ENCODE measurements at places on chromosomes 2 and 18.

DNA sequence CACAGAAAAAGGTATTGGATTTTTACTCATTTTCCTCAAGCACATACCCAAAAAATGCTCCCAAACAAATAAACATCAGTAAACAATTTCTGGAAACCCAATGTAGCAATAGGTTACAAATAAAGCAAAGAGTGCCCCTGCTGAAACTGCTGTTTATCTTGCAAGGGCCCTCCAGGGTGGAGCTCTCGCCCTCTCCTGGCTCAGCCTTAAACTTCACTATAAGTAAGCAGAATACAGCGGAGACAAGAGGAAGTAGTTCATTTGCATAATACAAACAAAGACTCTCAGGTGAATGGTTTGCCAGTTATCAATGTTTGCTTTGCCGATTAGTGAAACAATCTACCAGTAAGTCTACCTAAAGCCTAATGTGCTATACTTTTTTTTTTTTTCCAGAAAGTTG, 437.6 kb downstream of the DLGAP1 start:
- DNase-seq: no peak

DNA sequence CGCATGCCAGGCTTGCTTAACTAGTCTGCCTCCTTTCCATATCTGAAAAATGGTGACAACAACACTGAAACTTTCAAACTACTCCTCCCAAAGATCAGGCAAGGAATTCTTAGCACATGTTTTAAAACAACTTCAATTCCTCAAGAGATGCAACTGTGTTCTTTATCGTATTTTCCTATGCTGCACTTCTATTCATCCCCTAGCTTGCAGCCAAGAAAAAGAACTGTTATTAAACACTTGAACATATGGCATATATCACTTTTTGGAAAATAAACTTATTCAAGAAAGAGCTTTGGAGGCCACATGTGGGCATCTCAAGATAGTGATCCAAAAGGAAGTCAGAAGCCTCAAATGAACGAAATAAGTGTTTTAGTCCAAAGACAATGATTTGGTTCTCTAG, 75.6 kb upstream of the STAM2 start:
- no peak for DNase-seq

- no peak for DNase-seq
Measured at GRCh38 chr18:69349912-69350597, 50.6 kb upstream of the DOK6 start.

GRCh38 chr2:59787095-59787494, 766.4 kb downstream of the BCL11A start:
- no peak for DNase-seq

DNA sequence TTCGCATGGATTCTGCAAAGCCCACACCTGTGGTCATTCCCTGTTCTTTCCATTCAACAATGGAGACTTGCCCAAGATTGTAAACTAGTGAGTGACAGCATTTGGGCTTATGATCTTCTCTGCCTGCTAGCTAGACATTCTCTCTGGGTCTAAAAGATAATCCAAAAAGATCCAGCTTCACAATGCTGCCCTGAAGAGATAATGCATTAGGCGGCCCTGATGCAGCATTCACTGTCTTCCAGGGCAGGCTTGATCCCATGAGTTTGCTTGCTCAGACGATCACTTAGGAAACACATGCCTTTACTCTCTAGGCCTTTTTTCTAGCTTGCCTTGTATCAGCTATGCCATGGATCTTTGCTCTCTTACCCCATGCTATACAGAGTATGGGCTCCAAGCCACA, 196.1 kb downstream of the SETBP1 start:
- no peak for DNase-seq

DNA sequence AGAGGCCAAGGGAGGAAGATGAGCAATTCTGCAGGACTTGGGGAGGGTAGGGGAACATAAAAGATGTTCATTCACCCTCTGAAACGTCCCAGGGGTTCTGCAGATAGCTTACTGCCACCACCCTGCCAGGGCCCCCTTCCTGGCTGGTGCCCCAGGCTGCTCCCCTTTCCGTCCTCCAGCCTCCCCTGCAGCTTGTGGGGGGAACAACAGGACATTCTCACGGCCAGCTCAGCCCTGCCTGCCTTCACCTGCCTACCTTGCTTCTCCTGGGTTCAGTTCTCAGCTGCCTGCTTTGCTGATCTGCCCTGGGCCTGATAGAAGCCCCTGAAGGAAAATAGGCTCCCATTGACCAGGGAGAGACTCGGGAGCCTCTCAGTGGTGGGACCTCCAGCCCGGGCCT, 251.1 kb downstream of the CELF4 start:
- DNase-seq: no peak

DNA sequence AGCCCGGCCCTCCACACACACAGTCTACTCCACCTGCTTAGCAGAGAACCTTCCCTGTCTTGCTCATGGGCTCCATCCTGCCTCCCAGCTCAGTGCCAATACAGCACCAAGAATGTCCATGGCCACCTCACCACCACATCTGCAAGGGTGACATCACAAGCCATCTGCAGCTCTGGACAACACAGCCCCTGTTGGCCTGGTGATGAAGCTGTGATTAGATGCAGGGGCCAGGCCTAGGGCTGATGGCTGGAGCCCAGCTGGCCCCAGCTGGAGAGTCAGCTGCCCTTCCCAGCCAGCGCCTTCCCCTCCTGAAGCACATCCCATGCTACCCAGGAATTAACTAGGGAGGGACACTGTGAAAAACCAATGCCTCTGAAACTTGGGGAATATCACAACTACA, 91.1 kb downstream of the TTC32 start:
- DNase-seq: no peak

- no peak for DNase-seq
Measured at GRCh38 chr2:227411320-227411989, 23.7 kb upstream of the SCYGR1 start.

- no peak for DNase-seq
Measured at GRCh38 chr2:69743847-69744264, 1.9 kb downstream of the ANXA4 start.

- DNase-seq: no peak
Measured at GRCh38 chr18:3107740-3108151, 94.8 kb upstream of the LPIN2 start.

DNA sequence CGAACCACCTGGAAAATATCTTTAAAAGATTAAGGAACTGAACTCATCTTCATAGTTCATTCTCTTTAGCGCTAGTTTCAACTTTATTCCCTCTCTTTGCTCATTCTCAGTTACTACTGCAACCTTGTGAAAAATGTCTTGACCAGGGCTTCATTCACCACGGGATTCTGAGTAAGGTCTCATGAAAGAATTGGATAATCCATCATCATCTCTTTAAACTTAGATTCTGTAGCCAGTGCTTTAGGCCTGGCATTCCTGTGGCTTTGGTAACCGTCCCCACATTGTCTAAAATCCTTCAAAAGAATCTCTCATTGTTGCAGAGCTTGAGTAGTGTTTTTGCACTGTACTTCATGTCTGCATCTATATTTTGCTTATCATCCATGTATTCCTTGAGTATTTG, 229.5 kb downstream of the ETAA1 start:
- DNase-seq: no peak

DNA sequence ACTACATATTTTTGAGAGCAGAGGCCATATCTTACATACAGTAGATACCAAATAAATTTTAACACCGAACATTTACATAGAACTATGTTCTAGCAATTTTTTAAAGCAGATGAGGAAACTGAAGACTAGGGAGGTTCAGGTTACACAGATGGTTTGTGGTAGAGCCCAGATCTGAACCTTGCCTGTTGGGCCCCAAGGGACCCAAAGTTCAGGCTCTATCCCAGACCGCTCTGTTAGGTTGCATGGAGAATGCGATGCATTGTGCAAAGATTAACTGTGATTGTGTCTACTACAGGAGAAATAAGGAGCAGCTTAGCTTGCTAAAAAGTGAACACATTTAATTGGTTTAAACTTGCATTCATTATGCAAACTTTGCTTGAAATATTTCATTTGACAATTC, 16.4 kb upstream of the DSC3 start:
- DNase-seq: no peak

GRCh38 chr2:111207851-111208250, 87.1 kb downstream of the BCL2L11 start:
- DNase-seq: no peak

Measured in SK-N-MC (cell line).